ENCODE measurements at places on chromosomes 11 and 22.

DNA sequence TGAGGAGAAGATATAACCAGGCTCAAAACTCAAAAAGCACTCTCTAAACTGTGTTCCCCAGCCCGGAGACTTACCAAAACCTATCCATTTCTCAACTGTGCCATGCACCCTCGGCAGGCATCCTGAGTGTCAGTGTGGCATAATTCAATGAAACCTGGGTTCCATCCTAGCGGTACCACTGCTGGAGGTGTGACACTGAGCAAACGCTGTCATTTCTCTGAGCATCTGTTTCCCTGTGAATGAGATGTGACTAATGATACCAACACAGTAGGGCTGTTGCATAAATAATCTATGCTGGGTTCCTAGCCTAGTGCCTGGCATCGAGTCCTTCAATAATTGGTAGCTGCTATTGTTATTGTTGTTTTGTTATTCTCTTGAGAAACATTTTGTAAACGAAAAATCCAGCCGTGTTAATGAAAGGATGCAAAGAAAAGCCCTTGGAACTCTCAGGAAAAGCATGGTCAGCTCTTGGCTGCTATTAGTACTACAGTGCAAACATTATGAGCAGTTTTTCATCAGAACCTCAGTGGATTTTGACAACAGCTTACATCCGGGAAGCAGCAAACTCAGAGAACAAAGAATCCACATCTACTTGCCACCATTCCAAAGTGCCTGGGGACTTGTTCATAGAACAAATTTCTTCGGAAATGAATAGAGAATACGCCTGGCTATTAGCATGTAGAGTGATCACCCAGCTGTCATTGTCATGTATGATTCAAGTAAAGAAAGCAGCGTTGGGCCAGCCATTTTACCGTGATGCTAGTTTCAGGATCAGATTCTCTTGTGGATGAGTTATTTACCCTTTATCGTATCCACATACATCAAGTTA lies 53.7 kb downstream of the TECTA start:
- no peaks in the 10 kb centered on the region for H3K4me1 ChIP-seq
- DNase-seq: no peak
- H3K27me3 ChIP-seq: no peaks in the 10 kb centered on the region
- H3K27ac ChIP-seq: no peak overlapping the region
- no peak overlapping the region for H3K4me3 ChIP-seq

- H3K27me3 ChIP-seq: no peaks in the 10 kb centered on the region
- peaks cover 23% of the 10 kb centered on the region for H3K4me1 ChIP-seq
- no peak overlapping the region for H3K27ac ChIP-seq
- H3K36me3 ChIP-seq: peaks cover 15% of the 10 kb centered on the region
- DNase-seq: no peak
Measured at GRCh38 chr22:23691748-23692423, 1.1 kb downstream of the RGL4 start.

DNA sequence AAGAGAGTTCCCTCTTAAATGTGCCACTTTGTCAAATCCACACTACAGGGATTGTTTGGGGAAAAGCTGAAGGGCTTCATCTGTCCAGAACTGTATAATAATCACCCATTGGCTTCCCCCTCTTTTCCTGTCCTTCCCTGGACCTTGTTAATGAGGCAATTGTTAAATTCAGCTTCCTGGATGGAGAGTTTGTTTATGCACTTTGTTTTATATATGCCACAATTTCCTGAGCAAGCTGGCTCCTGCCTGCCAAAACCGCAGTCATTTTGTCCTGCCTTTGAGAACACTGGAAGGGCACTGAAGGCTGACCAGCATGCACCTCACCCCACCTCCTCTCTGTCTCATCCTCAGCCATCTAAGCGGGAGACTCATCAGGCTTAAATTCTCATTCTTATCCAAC lies 86.2 kb downstream of the MSANTD4 start:
- H3K27me3 ChIP-seq: no peaks in the 10 kb centered on the region
- no peaks in the 10 kb centered on the region for H3K4me1 ChIP-seq
- H3K36me3 ChIP-seq: no peaks in the 10 kb centered on the region
- H3K4me3 ChIP-seq: no peak overlapping the region
- no peak overlapping the region for H3K27ac ChIP-seq

GRCh38 chr11:27592098-27592780 lies 85.7 kb upstream of the LIN7C start:
- H3K36me3 ChIP-seq: no peaks in the 10 kb centered on the region
- H3K27me3 ChIP-seq: no peaks in the 10 kb centered on the region
- no peak overlapping the region for H3K4me3 ChIP-seq
- no peak for DNase-seq

GRCh38 chr22:33747576-33748180 lies 172.6 kb downstream of the LARGE1 start:
- H3K4me3 ChIP-seq: no peak overlapping the region
- H3K27me3 ChIP-seq: no peaks in the 10 kb centered on the region
- H3K36me3 ChIP-seq: no peaks in the 10 kb centered on the region
- DNase-seq: no peak
- no peak overlapping the region for H3K27ac ChIP-seq

- DNase-seq: no peak
- no peak overlapping the region for H3K27ac ChIP-seq
- no peaks in the 10 kb centered on the region for H3K4me1 ChIP-seq
Measured at GRCh38 chr11:121389651-121390050, 62.5 kb upstream of the SORL1 start.

GRCh38 chr11:124950601-124951330 lies 3.2 kb upstream of the CCDC15 start:
- H3K27me3 ChIP-seq: no peaks in the 10 kb centered on the region
- no peak overlapping the region for H3K27ac ChIP-seq
- no peaks in the 10 kb centered on the region for H3K36me3 ChIP-seq
- H3K4me3 ChIP-seq: no peak overlapping the region
- peak; percentile 60 for DNase-seq
